CD4-positive, CD25-positive, alpha-beta regulatory T cell (primary cell): ENCODE measurements at places on chromosomes 4 and X.

DNA sequence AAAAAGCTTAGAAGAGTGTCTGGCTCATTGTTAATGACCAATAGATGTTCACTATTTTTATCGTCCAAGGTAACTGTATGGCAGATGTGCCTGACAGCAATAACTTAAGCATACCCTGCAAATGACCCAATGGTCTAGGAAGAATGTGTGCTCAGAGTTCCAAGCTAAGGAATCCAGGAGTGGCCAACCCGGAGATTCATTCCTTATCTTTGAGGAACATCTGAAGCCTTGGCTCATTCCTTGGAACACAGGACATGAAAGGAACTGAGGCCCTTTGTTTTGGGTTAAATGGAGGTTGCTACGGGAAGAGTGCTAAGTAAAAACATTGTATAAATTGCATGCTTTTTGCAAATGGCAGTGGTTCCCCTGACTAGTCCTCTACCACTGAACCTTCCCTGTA is 38.9 kb upstream of the EFNB1 start:
- no peak for DNase-seq

GRCh38 chrX:120358737-120359456 is 3.0 kb upstream of the ATP1B4 start:
- no peak for DNase-seq

- no peak for DNase-seq
Measured at GRCh38 chr4:19259920-19260319, 991.8 kb upstream of the SLIT2 start.

DNA sequence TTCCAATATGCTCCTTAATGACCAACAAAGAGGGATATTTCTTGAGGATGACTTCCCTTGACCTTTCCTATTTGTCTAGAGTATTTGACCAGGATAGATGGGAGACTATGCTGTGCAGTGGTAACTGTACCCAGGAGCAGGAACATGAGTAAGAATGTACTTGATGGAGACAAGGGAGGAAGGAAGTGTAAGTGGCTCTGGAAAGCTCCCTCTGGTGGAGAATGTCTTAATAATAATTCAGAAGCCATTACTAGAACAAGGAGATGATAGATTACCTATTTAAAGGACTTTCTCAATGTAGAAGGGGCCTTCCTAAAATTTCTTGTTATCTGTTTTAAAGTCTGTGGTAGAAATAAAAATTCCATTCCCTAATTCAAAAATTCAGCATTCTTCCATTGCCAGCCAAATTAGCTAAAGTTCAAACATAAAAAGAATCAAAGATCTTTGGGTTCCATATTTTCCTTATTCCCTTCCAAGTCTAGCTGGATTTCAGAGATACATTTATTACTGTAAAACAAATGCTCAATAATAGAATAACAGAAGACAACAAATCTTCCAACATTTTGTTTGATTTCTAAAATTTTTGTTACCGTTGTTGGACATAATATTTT is 83.8 kb downstream of the GRID2 start:
- no peak for DNase-seq

- no peak for DNase-seq
Measured at GRCh38 chr4:73922766-73923630, 53.8 kb downstream of the CXCL1 start.

DNA sequence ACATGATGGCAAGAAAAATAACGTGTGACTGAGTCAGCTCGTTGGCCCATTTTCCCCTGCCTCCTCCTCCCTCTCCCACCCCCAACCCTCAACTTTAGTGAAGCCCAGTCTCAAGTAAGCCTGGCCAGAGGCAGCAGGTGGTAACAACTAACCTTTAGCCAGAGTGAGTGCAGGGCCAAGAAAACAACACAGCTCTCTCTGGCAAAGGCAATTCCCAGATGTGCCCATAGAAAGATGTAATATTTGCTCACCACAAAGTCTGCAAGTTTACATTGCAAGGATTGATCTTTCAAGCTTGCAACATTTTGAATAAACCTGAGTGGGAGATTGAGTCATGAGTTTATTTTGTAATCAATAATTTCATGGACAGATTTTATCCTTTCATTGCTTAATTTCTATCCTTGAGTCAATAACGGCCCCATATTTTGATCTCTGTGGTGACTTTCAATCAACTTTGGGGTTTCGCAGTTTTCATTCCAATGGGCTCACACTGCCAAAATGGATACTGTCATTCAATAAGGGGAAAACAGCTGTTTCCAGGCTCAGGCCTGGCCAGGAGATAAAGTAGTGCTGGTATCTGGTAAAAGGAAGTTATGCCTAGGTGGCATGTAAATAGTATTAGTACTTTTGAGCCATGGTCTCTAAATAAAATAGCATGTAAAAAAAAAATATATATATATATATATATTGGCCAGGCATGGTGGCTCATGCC is 130.7 kb upstream of the TMEM164 start:
- DNase-seq = no peak
